Epithelial cell of umbilical artery (primary cell): ENCODE measurements at places on chromosomes 6 and 20. TPM values are rescaled to one million over a fixed set of nuclear protein-coding genes. Genes with fewer than 3 reads are reported as not detected.

The PPP1R14C gene
- total RNA-seq: not detected in 2 replicates

The SASH1 gene
- 77.6 and 82.4 TPM in 2 replicates for total RNA-seq

The TFAP2C gene
- total RNA-seq: under 0.01 TPM in 1 of 2 replicates, not detected in the other

The C20orf204 gene
- 2.6 and 3.0 TPM in 2 replicates for total RNA-seq

The CD24 gene
- 0.46 and 0.97 TPM in 2 replicates for total RNA-seq
